CD4-positive, alpha-beta T cell treated with Interleukin-10 for 1 hour (primary cell): ENCODE measurements at places on chromosomes 4 and X.

DNA sequence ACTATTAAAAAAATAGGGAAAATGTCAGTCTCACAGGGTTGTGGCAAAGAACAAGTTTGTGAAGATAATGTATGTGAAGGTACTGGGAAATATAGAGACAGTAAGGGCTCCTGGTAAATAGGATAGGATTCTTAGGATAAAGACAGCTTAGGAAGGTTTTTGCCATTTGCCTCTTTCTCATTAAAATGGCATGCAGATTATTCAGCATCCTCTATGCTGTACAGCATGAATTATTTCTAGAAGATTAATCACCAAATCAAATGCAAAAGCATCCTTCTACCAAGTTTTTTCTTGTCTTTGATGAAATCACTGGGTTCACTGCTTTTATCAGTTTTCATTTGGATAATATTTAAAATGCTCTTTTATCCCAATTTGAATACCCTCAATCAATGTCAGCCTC is 142.8 kb downstream of the NDST3 start:
- DNase-seq = no peak

- no peak for DNase-seq
These were observed 20.8 kb downstream of the GAK start for GRCh38 chr4:911221-911751.

DNA sequence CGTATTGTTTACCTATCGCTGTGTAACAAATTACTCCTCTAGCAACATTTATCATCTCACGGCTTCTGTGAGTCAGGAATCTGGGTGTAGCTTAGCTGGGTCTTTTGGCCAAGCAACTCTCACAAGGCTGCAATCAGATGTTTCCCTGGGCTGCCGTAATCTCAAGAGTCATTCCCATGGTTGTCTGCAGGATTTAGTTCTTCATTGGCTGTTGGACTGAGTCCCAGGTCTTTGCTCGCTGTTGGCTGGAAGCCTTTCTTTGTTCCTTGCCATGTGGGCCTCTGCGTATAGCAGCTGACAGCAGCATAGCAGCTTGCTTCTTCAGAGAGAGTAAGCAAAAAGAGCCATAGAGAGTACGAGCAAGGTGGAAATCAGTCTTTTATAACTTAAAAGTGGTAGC is 16.8 kb downstream of the POLR2B start:
- DNase-seq = no peak

DNA sequence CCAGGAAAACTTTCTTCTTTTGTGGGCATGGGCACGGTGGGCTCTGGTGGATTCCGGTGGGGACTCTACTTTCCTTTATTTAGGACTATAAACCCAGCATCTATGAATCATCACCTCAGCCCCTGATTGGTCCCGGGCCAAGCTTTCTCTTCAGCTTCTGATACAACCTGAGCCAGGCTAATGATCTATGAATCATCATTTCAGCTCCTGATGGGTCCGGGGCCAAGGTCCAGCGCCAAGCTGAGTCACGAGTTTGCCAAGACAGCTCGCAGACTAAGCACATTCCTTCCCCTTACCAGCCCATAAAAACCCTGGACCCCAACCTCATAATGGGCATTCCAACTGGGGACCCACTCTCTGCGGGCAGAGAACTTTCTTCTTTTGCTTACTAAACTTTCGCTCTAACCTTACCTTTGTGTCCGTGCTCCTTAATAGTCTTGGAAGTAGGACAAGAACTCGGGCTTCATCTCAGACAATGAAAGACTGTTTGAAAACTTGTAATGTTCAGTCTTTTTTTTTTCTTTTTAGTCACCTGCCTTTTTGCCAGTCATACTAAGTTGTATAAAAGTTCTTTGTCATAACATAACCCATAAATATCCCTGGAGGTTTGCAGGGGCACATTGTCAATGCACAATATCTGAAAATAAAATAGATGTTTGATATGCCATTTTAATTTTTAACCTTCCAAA is 904.9 kb upstream of the EPHA5 start:
- DNase-seq = no peak

GRCh38 chr4:176123710-176124407 is 58.2 kb downstream of the WDR17 start:
- no peak for DNase-seq
